ENCODE measurements at places on chromosomes 12 and 14.

- no peak for DNase-seq
Observed at GRCh38 chr12:84290168-84290567, 622.4 kb downstream of the SLC6A15 start.

GRCh38 chr12:123140676-123141614 lies 9.9 kb downstream of the PITPNM2 start:
- no peak for DNase-seq

- peak; percentile 4 for DNase-seq
Observed at GRCh38 chr12:89663577-89664357, 44.9 kb downstream of the ATP2B1 start.

- DNase-seq: no peak
Observed at GRCh38 chr12:129079719-129080118, 226.4 kb downstream of the GLT1D1 start.

- no peak for DNase-seq
Observed at GRCh38 chr14:106276326-106277267, 750.2 kb downstream of the TMEM121 start.

DNA sequence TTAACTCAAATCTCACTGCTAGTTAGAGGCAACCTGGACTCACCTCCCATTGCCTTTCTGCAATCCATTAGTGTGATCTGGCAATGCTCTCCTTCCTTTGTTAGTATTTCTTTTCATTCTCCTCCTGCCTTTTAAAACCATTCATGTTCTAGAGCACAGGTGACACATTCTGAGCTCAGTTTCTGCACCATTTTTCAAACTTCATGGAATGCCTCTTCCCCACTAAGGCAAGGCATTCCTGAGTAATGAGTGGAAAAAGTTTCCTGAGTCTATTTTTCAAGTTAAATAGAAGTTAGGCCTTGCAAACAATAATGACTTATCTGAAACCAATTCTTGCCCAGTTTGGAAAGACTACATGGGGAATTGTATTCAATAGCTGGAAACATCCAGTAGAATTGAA lies 1001.8 kb downstream of the BCL11B start:
- DNase-seq: no peak

DNA sequence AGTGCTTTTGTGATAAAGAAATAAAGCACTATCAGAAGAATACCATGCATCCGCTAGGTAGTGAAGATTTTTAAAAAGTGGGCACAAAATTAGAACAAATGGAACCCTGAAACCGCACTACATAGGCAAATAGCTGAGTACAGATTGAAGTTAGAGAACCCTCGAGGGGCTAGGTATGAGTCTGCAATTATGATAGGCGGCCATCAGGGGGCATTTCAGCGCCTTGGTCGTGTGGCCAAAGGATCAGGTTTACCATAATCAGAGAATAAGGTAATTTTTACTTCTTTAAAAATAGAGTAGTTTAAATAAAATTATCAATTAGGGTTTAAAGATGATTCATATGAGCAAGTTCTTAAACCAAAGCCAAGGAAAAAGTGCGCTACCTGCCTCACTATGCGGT lies 129.8 kb downstream of the TMX1 start:
- peak; percentile 1 for DNase-seq

DNA sequence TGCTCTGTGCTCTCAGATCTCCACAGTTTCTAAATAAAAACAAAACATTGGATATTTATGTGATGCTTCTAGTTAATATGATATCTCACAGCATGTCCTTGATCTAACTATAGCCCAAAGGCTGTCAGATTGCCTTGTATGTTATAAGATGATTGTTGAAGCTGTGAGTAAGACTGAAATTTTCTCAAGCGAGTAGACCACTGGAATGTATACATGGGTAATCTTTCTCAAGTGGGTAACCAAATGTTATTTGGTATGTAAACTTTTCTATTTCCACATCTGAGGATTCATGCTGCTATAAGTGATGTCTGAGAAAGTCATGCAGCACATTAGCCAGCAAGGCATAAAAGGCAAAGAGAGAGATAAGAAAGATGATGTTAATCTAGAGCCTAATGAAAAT lies 886.7 kb downstream of the NRXN3 start:
- DNase-seq: no peak

- DNase-seq: no peak
Observed at GRCh38 chr12:85484387-85484786, 204.4 kb downstream of the ALX1 start.

- no peak for DNase-seq
Observed at GRCh38 chr12:52204931-52205505, 13.2 kb upstream of the KRT80 start.

GRCh38 chr12:123055281-123055766 lies 74.8 kb downstream of the ARL6IP4 start:
- no peak for DNase-seq

GRCh38 chr14:53354336-53354735 lies 201.2 kb upstream of the DDHD1 start:
- no peak for DNase-seq

DNA sequence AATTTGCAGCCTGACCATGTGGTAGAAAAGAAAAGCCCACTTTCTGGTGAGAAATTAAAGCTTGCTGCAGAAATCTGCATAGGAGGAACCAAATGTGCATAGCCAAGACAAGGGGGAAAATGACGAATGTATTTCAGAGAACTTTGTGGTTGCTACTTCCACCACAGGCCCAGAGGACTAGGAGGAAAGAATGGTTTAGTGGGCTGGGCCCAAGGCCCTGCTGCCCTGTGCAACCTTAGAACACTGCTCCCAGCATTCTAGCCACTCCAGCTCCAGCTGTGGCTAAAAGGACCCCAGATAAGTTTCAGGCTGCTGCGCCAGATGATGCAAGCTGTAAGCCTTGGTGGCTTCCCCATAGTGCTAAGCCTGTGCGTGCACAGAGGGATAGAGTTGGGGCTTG lies 764.3 kb downstream of the SLC6A15 start:
- DNase-seq: no peak

DNA sequence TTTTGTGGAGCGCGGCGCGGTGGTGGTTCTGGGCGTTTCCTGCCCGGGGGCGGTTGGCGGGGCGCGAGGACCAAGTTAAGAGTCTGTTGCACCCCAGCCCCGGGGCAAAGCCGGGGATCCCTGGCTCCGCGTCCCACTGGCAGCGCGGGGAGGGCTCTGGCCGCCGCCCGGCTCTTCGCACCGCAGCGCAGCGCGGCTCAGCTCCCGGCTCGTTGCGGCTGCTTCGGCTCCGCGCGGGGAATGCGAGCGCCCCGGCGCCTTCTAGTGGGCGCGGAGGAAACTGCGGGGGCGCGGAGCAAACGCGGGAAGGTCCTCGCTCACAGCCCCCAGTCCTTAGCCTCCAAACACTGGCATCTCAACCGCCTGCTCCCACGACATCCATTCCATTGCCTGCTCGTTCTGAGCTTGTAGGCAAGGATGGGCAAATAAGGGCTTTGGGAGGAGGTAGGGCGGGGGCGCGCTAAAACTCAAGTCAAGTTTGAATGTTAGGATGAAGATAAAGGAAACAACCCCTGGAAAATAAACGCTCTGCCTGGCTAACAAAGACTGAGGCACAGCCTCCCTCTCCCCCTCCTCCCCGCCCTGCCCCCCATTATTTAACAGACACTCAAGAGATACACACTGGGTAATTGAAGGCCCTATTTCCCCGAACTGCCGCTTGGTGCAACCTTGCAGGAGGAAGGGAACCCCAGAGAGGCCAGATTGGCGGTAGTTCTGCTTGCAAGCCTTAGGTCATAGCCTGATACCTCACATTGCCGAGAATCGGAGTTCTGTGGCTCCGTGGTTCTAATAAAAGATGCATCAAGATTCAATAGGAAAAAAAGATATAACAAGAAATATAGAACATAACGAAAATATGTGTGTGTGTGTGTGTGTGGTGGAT lies at the start of gene B4GALNT1:
Gene B4GALNT1 (minus strand): TSS at position 244 of the 883 bp plus-strand sequence. CDS start 1,069 bp downstream, outside the sequence.
- peak; percentile 55 for DNase-seq

GRCh38 chr12:20210621-20211215 lies 157.6 kb upstream of the PDE3A start:
- DNase-seq: no peak

GRCh38 chr12:31589904-31590641 lies 863 bp downstream of the DENND5B start:
- DNase-seq: no peak

DNA sequence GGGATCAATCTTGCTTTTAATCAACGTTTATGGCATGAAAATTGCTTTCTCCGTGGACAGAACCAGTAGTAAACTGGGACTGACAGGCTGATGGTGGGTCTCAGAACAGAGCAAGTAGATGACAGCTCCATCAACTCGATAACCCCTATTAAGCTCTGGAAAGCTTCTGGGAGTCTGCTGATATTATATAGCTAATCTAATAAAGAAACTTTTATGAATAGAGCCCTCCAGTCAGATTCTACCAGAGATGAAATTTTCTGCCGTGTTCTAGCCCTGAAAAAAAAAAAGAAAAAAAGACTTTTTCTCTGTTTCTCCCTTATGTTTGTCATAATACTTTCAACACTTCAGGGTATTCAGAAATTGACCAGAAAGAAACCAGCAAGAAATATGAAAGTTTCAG lies 171.6 kb downstream of the APAF1 start:
- DNase-seq: no peak

DNA sequence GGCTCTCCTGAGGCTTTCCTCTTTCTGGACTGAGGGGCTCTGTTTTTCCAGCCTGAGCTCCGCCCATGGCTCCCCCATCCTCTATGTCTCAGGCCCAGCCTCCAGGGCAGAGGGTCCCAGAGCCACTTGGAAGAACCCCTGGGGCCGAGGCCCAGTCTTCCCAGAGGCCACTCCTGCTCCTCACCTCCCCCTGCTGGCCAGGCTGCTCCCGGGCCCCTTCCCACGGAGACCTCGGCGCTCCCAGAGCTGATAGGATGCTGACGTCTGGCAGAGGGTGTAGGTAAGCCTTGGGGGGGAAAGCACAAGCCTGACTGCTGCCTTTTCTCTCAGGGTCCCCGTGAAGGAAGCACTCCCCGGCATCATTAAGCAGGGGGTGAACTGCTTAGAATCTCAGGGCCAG lies 51.4 kb downstream of the ERH start:
- no peak for DNase-seq

GRCh38 chr14:45251912-45252311 lies 1.1 kb downstream of the MIS18BP1 start:
- DNase-seq: no peak

- no peak for DNase-seq
Observed at GRCh38 chr12:112879191-112879705, 27.5 kb upstream of the OAS1 start.

- no peak for DNase-seq
Observed at GRCh38 chr14:19902409-19902808, 18.0 kb upstream of the OR4K5 start.

DNA sequence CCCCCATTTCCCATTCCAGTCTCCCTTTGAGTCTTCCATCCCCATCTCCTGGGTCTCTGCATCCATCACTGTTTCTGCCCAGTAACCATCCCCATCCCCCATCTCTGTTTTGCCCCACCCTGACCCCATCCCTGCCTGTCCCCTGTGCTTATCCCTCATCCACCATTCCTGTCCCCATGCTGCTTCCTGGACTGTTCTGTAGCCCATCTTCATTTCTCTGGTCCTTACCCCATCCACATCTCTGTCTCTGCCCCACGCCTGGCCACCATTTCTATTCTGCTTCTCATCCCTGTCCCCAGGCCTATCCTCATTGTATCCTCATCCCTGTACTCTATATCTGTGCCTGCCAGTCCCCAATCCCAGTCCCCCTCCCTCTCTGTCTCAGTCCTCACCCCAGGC lies 4.2 kb downstream of the NXPH4 start:
- no peak for DNase-seq

DNA sequence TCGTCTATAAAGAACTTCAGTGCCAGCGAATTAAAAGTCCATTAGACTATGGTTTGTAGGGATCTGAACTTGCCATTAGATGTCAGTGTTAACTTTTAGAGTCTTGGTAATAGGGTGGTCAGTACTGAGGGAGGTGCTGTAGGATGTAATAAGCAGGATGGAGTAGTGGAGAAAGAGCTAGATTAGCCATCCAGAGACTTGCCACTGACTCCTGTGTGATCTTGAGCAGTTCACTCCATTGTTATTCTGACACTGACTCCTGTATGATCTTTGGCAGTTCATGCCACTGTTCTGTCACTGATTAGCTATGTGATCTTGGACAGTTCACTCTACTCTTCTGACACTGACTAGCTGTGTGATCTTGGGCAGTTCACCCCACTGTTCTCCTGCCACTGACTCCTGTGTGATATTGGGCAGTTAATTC lies 133.6 kb downstream of the TTLL5 start:
- no peak for DNase-seq

GRCh38 chr12:47997321-47997720 lies 7.0 kb downstream of the COL2A1 start:
- DNase-seq: no peak

GRCh38 chr12:109863847-109864712 lies 16.3 kb downstream of the GLTP start:
- DNase-seq: no peak

DNA sequence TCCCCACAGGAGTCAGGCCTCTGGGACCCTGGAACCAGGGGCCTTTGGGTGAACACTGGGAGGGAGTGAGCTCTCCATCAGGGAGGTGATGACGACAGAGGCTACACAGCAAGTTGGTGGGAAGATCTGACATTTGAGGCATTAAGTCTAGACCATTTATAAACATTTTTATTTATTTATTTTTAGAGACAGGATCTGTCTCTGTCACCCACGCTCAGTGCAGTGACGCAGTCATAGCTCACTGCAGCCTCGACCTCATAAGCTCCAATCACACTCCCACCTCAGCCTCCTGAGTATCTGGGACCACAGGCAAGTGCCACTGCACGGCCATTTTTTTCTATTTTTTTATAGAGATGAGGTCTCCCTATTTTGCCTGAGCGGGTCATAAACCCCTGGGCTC lies 53.6 kb downstream of the TEAD4 start:
- DNase-seq: no peak

- DNase-seq: peak; percentile 15
Observed at GRCh38 chr12:42482748-42483520, 106.6 kb downstream of the PRICKLE1 start.

DNA sequence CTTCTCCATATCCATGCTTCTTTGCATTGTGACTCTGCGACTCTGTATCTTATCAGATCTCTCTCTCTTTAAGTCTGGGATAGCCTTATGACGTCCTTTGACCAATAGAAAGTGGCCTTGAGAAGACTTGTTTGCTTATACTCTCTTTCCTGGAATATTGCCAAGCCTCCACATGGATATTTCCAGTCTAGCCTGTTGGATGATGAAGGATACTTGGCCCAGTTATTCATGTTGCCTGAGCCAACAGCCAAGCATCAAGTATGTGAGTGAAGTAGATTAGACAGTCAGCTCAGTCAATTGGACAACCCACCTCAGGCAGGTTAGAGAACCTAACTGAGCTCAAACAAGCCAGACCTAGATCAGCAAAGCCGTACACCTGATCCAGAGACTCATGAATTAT lies 864.2 kb upstream of the MGAT4C start:
- DNase-seq: no peak

DNA sequence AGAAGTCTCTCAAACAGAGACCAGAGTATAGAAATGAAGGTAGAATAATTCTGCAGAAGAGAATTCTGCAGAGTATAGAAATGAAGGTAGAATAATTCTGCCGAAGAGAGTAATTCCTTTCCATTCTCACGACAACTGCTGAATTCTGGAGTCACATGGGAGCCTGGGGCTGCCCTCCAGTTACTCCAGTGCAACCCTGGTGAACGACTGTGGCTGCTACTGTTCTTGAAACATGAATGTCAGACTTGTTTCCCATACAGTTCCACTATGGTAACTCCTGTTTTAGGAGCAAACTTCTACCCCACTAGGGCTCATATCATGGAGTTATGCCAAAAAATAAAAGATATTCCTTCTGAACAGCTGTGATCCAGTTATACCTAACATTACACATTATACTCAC lies 164.4 kb downstream of the KICS2 start:
- no peak for DNase-seq

Measured in activated CD4-positive, alpha-beta T cell treated with anti-CD3 and anti-CD28 coated beads, Interleukin-2, amount 50 U/mL, for 4 hours (primary cell).